Stimulated activated CD4-positive, alpha-beta T cell treated with anti-CD3 and anti-CD28 coated beads, TNF-alpha, amount 100 ng/mL, for 48 hours (primary cell): ENCODE measurements at places on chromosomes 1 and 21.

DNA sequence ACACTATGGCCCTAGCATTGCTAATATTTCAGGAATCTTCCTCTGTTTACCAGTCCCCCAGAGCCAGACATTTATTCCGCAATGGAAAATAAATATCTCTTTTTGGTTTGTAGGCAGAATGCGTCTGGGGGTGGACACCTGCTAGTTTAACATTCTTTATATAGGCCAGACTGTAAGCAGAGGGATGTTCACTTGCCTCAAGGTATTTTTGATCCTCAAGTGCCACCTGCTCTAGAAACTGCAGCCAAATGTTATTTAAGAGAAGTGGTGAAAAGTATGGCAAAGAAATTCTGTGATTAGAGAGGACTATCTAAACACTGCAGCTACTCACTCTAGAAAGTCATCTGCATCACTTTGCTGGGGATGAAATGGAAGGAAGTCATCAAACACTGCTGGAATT is 164.7 kb downstream of the NEGR1 start:
- no peak for DNase-seq

DNA sequence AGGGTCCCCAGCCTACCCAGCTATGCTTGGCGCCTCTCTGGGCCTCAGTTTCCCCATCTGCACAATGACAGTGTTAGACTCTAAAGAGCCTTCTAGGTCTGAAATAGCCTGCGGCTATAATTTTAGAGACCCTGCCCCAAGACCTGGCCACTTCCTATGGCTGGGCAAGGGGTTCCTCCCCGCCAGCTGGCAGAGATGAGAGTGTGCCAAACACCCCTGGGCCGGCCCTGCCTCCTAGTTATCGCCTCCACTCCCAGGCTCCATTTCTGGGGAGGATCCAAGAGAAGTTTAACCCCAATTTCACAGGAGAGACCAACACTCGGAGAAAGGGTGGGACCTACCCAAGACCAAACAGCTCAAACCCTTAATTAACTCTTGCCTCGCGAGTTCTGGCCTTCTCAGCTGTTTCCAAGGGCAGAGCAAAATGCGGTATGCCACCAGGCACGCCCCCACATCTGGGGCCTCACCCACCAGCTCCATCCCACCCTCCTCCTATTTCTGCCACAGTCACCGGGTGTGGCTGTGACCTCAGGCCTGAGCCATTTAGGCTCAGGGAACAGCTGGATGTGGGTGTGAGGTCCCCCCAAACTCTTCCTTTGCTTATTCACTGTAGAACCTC is 35.7 kb downstream of the TTC39A start:
- no peak for DNase-seq

- no peak for DNase-seq
Measured at GRCh38 chr1:193457676-193458075, 271.3 kb upstream of the B3GALT2 start.

DNA sequence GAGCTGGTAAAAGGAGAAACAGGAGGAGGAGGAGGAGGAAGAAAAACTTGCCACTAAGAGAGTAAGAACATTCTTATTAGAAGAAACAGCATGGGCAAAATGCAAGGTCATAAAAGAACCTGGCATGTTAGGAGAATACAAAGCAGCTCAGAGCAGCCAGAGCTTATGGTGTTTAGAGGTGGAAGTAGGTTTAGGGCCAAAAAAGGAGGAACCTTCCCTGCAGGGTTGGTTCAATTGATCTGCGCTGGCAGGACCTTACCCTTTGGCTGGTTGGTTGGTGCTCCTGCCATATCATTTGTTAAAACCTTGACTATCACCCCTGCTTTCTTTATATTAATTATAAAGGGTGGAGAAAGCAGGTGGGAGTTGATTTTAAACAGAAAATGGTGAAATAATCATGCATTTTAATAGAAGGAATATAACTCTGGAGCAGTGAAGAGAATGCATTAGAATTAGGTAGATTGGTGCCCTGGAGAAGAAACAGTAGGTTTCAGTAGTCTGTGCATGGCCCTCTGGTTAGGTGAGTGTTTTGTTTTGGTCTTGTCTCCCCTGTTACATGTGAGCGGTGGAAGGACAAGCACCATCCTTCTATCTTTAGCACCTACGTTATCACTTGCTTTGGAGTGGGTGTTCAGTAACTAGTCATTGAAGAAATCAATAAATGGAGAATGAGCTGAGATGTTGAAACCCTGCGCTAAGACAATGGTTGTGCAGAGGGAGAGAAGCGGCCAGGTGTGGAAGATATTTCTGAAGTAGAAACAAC is 110.4 kb upstream of the NGF start:
- no peak for DNase-seq

GRCh38 chr1:235527196-235527814 is 23.1 kb upstream of the B3GALNT2 start:
- DNase-seq = no peak

DNA sequence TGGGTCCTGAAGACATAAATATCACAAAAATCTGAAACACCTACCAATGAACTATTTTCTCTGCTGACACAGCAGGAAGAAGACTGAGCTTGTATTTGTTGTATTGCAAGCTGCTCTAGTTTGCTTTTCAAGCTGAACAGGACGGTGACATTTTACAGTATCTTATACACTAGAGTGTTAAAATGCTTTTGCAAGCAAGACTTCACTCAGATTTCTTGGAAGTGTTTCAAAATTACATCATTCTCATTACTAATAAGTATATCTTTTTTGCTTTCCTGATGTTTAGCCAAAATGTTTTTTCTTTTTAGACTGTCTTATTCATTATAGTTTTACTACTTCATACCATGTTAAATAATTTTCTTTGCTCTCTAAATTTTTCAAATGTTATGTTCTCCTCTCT is 427.1 kb upstream of the CXADR start:
- DNase-seq = no peak

DNA sequence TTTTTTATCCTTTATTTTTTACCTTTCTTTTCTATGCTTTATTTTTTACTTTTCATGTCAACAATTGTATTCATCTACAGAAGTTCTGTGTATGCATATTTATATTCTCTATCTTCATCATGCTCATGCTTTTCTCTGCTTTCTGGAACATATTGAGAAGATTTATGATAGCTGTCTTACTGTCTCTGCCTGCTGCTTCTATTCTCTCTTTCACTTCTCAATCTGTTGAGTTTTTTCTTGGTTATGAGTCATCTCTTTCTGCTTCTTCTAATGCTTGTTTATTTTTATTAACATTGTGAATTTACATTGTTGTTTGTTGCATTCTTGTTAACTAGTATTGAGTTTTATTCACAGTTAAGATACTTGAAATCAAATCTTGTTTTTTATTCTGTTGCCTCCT is 22.6 kb downstream of the F5 start:
- DNase-seq = no peak

DNA sequence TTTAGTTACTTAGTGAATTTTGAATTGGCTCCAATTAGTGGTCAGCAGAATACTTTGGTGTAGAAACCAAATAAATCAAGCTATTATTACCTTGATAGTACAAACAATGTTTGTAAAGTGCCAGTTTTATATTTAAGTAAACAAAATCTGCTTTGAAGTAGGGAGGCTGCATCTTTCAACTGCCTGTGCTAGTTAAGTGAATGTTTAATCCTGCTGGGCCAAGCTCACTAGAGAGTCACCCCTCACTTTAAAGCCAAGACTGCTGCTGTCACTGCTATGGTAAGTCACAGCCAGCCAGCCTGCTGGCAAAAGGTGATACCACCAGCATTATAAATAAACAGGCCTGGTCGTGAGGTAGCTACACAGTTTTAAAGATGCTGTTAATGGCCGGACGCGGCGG is 10.3 kb upstream of the CFAP126 start:
- DNase-seq = no peak

DNA sequence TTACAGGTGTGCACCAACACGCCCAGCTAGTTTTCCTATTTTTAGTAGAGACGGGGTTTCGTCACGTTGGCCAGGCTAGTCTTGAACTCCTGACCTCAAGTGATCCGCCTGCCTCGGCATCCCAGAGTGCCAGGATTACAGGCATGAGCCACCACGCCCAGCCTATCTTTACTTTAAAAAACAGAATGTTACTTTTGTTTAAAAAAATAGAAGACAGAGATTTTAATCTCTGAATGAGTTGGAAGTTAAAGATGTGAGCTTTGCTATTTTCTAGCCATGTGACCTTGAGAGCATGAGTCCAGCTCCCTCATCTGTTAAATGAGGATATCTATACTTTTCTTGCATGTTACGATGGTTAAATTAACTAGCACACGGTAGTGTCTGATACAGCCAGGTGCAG is 3.9 kb upstream of the PUM1 start:
- no peak for DNase-seq

DNA sequence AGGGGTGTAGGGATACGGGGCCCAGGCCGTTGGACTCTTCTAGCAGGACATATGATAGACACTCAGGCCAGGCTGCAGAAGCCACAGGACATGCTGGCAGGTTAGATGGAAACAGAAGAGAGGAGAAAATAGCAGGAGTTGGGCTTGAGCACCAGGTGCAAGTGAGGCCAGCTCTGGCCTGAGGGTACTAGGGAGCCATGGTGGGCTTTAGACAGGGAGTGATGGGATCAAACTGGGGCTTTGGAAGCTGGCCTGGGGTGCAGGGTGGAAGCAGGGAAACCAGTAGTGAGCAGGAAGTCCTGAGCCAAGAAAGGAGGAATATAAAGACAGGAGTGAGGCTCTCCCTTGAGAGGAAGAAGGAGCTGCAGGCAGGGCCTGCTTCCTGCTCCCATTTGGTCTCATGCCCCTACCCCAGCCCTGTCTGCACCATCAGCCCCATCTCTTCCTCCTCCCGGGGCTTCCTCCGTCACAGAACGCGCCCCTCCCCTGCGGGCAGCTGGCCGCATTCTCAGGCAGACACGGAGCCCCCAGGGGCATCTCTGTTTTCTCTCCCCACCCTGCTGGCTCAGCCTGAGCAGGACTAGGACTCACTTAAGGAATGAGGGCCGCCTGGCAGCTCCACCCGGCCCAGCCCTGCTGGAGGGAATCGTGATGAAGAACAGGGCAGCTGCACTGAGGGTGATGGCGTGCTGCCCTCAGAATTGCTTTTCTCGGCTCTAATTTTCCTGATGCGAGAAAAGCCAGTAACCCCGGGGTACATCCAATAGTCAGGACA is 165.5 kb upstream of the TMEM51 start:
- no peak for DNase-seq

- no peak for DNase-seq
Measured at GRCh38 chr1:191876631-191877030, 281.6 kb upstream of the RGS18 start.

- no peak for DNase-seq
Measured at GRCh38 chr1:19312782-19313635, 883 bp downstream of the SLC66A1 start.

DNA sequence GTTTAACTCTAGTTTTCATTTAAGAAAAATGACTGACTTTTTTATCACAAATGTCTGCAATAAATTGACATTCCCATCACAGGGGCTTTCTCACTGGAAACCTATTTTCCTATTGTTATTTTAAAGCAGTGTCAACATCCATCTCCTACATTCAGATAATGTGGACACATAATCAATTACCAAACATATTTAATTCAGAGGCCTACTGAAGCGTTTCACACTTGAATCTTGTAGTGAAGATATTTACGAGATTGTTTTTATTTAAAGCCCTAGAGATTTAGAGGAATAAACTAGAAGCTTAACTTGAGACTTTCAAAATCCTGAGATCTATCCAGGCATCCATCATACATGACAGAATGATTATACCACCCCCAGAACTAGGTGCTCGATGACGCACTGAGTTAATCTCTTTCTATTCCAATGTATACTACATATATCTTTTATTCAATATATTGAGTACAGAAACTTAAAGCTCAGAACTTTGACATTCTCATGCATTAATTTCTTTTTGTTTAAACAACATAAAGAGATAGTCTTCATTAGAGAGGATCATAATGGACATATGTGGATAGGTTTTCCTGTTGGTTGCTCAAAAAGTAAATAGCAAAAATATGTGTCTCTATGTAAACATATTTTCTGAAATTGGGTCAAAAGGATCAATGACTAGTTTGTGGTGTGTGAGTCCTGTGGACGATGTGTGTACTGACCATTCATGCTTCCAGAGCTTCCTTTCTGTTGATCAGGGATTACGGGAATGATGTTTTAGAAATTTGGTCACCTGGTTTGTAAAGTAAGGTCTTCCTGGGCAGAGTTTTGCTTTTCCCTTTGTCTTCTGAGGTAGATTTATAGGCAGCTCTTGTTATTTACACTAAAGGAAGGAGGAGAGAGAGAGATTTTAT is 171.5 kb upstream of the HMCN1 start:
- DNase-seq = no peak

DNA sequence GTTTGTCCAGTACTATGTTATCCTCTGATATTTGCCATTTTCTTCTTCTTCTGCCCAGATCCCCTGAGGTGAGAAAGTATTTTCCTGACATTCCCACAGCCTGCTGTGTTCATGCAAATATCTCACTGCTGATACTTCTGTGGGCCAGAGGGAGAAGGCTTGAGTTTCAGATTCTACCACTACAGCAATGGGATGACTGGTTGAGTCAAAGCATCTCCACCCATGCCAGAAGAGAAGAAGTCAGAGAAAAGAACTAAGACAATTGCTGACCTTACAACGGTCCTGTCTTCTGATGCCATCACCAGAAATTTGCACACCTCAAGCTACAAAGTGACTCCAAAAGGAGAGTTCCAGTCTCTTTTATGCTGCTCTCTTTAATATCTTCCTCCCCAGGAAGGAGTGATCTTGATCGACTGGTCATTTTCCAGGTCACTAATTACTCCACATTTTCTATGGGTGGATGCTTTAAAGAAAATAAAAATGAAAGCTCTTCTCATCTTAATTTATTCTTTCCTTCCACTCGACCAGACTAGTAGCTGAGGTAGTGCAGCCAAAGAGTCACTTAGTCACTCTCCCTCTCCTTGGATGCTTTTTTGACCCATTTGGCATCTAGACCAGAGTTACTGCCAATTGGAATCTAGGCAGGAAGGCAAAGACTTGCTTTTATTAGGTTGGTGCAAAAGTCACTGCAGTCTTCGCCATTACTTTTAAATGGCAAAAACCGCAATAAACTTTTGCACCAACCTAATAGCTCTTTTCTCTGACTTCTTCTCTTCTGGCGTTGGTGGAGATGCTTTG is 195.1 kb downstream of the PTPRC start:
- DNase-seq = no peak

- no peak for DNase-seq
Measured at GRCh38 chr1:111850109-111850508, 94.4 kb downstream of the DDX20 start.

DNA sequence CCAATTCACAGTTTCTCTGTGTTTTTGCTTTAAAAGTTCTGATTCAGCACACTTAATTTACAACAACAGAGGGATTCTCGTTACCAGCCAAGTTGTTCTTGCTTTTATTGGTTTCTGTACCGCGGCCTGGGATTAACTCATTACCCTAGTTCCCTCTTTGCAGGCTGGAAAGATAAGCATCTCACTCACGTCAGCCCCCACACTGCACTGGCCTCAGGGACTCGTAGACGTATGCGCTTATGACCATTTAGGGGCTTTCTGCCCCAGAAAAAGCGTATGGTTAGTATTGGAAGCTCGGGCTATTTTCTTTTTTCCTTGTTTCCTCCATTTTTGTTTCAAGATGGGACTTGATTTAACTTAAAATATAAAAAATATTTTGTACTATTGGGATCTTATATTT is 76.0 kb downstream of the POFUT2 start:
- DNase-seq = no peak

GRCh38 chr1:168842306-168842705 is 113.3 kb upstream of the DPT start:
- DNase-seq = no peak
